ENCODE measurements at places on chromosomes 1 and 21.

GRCh38 chr1:7554385-7555235, 216.5 kb upstream of the VAMP3 start:
- DNase-seq = no peak

GRCh38 chr1:65177457-65177856, 29.5 kb downstream of the AK4 start:
- peak; percentile 85 for DNase-seq

- peak; percentile 61 for DNase-seq
These were observed 3.6 kb downstream of the KCNN3 start for GRCh38 chr1:154866257-154867063.

GRCh38 chr1:245797592-245798348, 643.0 kb downstream of the KIF26B start:
- no peak for DNase-seq

- peak; percentile 69 for DNase-seq
These were observed 29.4 kb downstream of the FRRS1 start for GRCh38 chr1:99737016-99737415.

- DNase-seq = no peak
These were observed 122.4 kb downstream of the AKT3 start for GRCh38 chr1:243727503-243728203.

DNA sequence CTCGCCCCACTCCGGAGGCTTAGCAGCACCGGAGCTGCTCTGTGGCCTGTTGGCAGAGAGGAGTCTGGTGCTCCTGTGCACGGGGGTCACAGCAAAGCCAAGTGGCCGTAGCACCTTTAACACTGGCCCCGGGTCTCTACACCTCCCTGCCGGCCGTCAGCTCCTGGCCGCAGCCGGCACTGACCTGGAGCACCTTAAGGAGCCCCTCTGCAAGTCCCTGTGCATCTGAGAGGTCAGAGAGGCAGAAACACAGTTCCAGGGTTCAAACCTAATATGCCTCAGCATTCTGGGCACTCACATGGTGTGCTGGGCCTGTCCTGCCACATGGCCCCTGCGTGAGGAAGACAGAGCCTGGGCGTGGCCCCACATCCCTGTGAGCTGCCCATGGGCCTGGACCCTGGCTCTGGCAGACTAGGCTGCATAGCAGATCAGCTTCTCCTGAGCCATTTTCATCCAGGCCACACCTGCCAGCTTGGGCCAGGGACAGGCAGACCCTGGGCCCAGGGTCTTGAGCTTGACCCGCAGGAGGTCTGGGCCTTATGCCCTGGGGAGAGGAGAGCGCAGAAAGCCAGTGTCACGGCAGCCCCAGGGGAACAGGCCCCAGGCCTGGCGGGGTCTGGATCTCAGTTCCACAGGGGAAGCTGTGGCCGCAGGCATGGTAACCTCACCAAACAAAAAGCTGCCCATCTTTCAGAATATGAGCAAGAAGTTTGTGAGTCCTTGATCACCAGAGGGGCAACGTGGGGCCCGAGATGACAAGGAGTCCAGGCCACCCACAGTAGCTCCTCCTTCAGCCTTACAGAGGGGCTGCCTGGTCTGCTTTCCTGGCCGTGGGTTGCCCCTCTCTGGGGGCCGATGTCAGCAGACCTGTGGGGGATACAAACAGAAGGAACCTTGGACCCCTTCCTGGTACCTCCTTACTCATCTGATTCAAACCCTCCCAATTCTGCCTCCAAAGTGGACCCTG, 146.0 kb upstream of the COL6A1 start:
- no peak for DNase-seq

DNA sequence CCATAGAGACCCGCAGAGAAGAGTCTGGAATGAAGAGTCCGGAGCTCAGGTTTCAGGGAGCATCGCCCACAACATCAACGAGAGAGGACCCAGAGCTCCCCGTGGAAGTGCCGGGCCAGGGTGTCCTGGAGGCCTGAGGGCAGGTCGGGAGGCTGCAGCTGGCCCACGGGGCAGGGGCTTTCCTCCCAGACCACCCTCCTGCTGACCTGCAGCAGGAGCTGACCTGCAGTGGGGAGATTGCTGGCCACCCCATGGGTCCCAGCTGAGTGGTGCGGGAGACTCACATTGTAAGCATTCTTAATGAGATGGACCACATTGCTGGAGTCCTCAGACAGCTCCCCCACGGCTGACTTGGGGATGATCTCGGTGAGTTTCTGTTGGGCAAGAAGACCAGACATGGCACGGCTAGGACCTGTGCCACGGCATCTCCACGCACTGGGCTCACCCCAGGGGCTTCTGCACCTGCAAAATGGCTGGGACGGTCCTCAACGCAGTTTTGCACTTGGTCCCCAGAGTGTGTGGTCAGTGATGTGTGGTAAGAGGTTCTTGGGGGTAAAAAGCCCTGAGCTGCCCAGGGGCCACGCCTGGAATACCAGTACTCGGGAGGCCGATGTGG, 21.3 kb upstream of the PTTG1IP start:
- DNase-seq = no peak

GRCh38 chr1:198754670-198755069, 115.8 kb downstream of the PTPRC start:
- DNase-seq = peak; percentile 11

DNA sequence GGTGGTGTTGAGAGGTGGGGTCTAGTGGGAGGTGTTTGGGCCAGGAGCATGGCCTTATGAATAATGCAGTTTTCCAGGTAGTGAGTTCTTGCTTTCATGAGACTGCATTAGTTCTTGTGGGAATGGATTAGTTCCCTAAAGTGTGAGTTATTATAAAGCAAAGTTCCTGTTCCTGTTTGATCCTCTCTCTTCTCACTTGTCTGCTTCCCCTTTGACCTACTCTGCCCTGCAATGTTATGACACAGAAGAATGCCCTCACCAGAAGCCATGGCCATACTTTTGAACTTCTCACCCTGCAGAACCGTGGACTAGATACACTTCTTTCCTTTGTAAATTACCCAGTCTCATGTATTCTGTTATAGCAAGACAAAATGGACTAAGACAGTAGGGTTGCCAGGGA, 53.6 kb downstream of the MAP3K7CL start:
- no peak for DNase-seq

- DNase-seq = no peak
These were observed 34.4 kb downstream of the NID1 start for GRCh38 chr1:236030534-236030933.

DNA sequence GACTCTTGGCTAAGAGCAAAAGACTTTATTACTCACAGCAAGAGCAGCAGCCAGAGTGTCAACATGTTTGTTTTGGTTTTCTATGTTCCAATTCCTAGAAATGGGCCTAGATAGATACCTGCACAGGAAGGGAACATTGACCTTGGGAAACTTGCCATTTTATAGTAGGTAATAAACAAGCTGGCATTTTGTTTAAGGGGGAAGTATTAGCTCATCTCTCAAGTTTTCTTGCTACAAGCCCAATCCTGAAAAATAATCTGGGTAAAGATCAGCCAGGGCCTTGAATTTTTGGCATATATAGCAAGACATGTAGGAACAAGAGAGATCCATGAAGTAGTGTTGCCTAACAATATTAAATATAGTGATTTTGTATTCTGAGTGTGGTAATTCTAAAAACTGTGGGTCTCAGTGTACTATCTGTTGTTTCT, 51.4 kb upstream of the RGL1 start:
- DNase-seq = no peak

DNA sequence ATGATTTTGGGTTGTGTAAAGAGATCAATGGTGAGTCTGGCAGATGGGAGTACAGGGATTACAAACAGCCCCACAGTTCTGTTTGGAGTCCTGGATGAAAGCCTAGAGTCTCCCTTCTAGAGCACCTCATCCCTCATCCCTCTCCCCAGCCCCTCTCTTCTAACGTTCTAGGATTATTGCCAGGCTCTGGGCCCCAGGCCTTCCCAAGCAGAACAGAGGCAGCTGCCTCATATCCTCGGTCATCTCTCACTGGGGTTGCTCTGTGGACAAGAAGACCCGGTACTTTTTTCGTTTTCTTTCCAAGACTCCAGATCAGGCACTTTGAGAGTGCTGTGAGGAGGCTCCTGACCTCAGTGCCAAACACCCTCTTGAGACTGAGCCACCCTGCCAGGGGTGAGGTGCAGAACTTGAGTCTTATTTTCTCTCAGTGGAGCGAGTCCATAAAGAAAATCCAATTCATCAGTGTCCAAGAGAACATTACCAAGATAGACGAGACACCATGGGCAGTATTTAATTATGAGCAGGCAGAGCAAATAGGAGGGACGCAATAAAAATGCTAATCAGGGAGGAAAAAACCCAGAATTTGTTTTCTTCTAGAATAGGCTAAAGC, 17.1 kb upstream of the KCND3 start:
- no peak for DNase-seq

DNA sequence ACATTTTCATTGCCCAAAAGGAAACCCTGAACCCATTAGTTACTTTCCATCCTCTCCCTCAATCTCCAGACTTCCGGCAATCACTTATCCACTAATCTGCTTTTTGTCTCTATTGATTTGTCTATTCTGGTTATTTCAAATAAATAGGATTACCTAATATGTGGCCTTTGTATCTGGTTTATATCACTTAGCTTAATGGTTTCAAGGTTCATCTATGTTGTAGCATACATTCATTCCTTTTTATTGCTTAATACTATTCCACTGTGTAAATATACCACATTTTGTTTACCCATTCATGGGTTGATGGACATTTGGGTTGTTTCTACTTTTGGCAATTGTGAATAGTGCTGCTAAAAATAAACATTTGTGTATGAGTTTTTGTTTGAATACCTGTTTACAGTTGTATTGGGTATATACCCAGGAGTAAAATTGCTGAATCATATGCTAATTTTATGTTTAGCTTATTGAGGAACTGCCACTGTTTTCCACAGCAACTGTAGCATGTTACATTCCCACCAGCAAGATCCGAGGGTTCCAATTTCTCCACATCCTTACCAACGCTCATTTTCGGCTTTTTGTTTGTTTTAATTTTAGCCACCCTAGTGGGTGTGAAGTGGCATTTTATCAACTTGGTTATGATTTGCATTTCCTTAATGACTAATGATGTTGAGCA, 2.5 kb upstream of the SLC25A44 start:
- DNase-seq = no peak

DNA sequence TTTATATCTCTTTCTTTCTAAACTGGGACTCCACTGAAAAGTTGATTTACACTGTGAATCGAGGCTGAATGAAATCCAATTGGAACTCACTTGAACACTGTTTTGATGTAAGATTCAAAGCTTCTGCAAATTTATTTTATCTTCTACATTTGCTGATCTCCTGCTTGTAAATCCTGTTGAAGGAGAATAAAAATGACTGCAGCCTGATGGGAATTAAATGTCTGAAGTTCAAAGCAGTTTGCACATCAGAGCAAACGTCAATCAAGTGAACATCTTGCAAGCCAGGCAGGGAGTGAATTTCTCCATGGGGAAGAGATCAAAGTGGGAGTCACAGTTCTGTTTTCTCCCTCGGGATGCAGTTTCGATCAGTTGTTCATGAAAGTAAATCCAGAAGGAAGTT, 127.2 kb downstream of the CACHD1 start:
- no peak for DNase-seq

DNA sequence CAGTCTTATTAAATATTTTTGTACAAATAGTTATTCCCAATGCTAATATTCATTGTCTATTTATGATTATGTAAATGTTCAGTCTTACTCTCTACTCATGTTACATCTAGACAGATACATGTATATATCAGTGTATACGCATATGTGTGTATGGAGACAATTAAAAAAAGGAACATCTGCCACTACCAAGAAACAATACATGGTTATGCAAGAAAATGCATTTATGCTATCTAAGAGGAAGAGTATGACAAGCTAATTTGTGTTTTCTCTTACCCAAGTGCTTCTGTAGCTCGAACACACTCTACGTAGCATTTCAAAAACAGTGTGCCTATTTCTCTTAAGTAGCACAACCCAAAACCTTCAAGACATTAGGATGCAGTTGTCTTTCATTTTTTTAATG, 6.1 kb upstream of the RLF start:
- DNase-seq = no peak
